ENCODE measurements at places on chromosomes 12 and 14.

- no peak for DNase-seq
These were observed 237.7 kb downstream of the GXYLT1 start for GRCh38 chr12:41907021-41907420.

DNA sequence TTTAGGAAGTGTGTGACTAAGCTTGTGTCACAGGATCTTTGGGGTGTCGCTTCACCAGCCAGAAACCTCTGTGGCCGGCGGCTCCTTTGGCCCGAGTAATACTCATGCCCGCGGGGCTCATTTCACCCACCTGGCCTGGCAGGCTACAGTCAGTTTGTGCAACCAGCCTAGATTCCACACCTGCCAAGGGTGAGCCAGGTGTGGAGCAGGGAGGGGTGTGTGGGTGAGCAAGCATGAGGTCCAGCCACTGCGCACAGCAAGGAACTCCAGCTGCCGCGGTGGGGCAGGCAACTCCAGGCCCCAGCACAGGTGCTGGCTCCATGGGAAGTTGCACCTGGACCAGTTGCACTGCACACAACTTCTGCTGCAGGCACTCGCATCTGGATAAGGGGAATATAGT is 462.3 kb upstream of the LRFN5 start:
- no peak for DNase-seq

DNA sequence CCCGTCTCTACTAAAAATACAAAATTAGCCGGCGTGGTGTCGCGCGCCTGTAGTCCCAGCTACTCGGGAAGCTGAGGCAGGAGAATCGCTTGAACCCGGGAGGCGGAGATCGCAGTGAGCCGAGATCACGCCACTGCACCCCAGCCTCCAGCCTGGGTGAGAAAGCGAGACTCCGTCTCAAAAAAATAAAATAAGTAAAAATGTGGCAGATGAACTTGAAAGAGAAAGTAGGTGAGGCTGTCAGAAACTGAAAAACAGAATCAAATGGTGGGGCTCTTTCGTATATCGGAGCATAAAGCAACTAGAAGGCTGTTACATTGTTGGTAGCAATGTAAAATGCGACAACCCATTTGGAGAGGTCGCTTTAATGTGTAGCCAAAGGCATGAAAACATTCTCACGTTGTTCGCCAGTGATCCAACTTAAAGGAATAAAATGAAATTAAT is 767 bp upstream of the CCNT1 start:
- no peak for DNase-seq

DNA sequence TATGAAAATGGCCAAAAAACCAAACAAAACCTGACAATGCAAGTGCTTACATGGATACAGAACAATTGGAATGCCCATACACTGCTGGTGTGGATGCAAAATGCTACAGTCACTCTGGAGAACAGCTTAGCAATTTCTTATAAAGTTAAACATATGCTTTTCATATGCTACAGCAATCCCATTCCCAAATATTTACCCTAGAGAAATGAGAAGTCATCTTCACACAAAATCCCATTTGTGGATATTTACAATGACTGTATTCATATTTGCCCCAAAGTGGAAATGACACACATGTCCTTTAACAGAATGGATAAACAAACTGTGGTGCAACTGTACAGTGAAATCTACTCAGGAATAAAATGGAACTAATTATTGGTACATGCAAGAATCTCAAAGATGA is 20.4 kb downstream of the SAV1 start:
- DNase-seq, result no peak

GRCh38 chr12:113384778-113385177 is 18.9 kb downstream of the SDS start:
- no peak for DNase-seq

DNA sequence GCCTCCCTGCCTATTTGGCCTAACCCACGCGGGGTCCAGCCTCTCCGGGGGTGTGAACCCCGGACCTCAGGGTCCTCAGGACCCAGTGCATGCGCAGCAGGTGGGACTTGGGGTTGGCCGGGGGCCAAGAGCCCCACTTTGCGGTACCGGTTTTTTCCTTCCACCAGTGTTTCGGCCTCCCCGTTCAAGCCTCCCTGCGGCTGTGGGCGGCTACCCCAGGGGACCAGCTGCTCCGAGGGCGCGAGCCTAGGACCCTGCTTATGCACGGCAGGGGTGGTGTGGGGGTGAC is 327.3 kb downstream of the ALG10 start:
- no peak for DNase-seq

DNA sequence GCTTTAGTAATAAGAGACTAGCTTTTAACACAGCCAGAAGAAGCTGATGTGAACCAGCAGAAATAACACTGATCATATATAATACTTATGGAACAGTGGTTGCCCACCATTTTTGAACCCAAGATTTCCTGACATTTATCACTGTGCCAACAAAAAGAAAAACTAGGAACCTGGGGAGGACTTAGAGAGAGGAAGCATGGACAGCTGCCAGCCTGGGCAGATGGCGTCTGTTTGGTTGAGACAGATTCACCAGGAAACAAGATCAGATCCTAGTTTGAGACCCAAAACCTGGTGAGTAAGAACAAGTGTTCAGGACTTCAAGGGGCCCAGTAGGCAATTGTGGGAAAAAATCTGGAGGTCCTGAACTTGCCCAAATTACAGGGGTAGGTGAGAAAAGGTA is 95.3 kb downstream of the BICD1 start:
- no peak for DNase-seq

GRCh38 chr14:58701604-58702003 is 63.8 kb downstream of the DACT1 start:
- DNase-seq, result no peak

DNA sequence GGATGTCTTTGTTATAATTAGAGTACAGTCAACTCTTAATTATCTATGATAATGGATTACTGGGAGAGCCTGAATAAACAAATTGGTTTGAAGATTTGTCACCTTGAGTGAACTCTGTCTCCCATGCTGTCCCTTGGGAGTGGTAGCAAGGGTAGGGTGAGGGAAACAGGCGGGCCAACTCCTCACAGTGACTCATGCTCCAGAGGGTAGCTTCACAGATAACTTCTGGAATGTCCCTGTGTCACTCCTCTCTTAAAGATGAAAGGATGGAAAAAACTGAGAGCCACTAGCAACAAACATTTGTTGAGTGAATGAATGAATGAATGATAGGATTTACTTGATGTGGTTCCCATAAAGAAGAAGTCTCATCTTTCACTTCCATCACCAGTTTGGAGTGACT is 53.5 kb downstream of the RASSF9 start:
- no peak for DNase-seq

- no peak for DNase-seq
These were observed 37.0 kb upstream of the PPM1H start for GRCh38 chr12:62971769-62972525.

DNA sequence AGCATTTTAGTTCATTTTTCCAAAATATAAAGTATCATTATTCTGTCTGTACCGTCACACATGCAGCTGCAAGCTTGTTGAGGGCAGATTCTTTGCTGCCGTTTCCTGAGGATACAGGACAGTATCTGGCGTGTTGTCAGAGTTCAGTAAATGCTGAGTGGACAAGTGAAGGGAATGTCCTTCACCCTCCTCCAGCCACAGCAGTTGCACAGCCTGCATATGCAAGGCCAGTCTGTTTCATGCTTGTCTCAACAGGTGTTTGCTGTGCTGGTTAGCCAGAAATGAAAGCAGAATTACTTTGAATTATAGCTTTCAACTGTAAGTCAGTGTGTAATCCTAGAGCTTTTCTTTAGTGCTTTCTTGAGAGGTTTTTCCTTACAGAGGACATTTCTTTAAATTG is 36.5 kb downstream of the TDP1 start:
- DNase-seq, result no peak

- no peak for DNase-seq
These were observed 10.4 kb upstream of the EID3 start for GRCh38 chr12:104292872-104293794.

DNA sequence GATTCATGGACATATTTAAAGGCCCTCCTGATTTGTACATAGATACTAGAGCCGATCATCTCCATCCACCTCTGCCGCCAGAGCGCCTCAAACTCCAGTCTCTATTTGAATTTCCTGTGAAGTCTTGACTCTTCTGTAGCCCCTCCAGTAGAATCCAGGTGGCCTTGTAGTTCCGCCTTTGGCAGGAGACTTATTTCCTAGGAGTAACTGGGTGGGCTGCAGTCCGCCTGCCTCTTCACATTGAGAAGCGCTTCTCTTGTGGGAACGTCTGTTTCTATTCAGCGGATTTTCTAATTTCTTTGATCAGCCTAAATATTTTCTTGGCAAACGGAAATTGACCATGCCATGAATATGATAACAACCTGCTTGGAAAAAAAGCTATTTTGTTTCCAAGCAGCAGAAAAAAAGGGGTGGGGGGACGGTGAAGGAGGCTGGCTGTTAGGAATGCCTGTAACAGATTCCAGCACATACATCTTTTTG is 9.0 kb upstream of the SIX1 start:
- no peak for DNase-seq

- no peak for DNase-seq
These were observed 28.5 kb downstream of the FAIM2 start for GRCh38 chr12:49875115-49875720.

- DNase-seq, result no peak
These were observed 15.0 kb downstream of the ACACB start for GRCh38 chr12:109131154-109132050.

DNA sequence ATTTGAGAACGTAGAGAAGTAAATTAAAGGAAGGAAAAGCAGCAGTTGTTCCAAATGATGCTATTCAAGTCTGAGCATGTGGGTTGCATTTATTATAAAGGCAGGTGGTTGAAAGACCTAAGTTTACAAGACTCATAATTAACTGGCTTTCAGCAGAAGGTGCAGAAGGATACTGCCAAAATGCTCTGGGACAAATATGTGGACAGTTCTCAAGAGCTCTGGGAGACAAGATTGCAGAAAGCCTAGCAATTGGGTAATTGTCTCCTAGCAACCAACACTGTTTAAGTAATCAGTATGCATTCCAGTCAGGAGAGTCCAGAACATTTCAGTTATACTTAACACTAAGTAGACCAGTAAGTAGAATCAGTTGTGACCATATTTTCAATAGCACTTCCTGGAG is 131.5 kb downstream of the GPR135 start:
- DNase-seq, result no peak

- DNase-seq, result no peak
These were observed 399 bp downstream of the NCAPD2 start for GRCh38 chr12:6494258-6494743.

DNA sequence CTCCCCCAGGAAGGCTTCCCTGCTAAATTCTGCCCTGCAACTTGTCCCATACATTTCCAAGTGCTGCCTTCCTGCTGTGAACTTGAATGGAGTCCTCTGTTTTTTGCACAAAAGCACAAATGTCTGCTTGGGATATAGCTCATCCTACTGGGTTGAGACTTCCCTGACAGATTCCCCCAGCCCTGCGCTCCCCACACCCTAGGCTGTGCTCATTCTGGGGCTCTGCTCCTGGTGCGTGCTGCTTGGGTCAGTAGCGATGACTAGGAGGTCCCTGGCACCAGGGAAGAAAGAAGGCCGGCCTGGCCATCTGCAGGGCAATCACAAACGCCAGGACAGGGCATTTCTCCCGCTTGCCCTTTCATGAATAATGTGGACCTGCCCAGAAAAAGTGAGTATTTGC is 29.2 kb upstream of the FKBP4 start:
- DNase-seq, result no peak

DNA sequence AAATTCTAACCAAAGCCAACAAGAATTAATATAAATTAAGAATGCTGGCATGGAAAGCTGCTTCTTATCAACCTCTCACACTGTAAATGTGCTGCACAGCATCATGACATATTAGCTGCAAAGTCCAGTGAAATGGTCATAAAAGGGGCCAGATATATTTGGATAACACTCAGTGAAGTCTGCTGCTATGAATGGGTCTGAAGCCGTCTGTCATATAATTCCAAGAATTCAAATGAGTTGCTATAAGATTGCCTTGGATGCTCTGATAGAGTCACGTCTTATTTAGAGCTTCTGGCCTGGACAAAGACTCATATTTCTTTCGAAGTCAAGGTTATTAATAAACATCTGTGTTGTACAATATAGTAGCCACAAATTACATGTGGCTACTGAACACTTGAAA is 54.3 kb upstream of the OVCH1 start:
- no peak for DNase-seq

- DNase-seq, result no peak
These were observed 728.8 kb upstream of the LMO3 start for GRCh38 chr12:17334784-17335183.

DNA sequence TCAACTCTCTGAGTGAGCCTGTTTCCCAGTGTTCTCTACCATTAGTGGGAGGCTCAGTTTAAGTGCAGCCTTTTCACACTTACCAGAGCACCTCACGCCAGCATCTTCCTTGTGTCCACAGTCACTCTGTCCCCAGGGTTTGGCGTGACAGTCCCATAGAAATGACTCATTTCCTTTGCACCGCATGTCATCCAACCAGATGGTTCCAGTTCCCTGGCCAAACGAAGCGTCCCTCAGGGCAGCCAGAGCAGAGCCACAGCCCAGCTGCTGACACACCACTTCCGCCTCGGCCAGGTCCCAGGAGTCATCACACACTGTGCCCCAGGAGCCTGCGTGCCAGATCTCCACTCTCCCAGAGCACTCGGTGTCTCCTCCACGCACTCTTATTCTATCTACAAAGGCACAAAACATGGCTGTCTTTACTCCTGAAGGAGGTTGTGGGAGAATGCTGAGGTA is 65.4 kb downstream of the ACSM4 start:
- DNase-seq, result no peak

DNA sequence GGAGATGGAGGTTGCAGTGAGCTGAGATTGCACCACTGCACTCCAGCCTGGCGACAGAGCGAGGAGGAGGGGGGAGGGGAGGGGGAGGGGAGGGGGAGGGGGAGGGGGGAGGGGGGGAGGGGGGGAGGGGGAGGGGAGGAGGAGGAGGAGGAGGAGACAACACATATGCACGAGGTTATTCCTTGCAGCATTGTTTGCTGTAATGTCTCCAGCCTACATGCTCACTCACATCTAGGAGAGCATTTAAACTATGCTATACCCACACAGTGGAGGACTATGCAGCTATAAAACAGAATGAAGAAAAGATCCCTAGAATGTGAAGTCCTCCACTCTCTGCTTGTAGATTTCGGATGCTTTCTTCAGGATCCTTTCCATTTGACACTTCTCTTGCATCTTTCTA is 3.5 kb upstream of the HIGD1C start:
- DNase-seq, result no peak
